Daoy (cell line): ENCODE measurements at places on chromosomes 16 and 17. TPM values are rescaled to one million over a fixed set of nuclear protein-coding genes. Genes with fewer than 3 reads are reported as not detected.

GRCh38 chr17:9443811-9444210, 131.8 kb downstream of the STX8 start:
- DNase-seq: no peak

DNA sequence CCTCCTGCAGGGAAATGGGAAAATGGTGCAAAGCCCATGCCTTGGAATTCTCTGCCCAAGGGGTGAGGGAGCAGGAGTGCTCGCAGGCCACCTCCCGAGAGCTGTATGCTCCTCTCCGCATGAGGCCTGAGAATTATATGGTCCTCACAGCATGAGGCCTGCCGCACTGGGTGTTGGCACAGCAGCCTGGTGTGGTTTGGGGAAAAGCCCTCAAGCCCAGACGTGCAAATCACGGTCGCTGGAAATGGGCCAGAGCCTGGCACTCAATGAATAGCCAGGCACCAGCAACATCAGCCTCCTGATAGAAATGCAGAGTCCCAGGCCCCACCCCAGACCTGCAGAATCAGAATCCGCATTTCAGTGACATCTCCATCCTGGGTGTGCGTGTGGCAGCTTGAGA, 156.4 kb upstream of the FOXF1 start:
- no peak for DNase-seq

DNA sequence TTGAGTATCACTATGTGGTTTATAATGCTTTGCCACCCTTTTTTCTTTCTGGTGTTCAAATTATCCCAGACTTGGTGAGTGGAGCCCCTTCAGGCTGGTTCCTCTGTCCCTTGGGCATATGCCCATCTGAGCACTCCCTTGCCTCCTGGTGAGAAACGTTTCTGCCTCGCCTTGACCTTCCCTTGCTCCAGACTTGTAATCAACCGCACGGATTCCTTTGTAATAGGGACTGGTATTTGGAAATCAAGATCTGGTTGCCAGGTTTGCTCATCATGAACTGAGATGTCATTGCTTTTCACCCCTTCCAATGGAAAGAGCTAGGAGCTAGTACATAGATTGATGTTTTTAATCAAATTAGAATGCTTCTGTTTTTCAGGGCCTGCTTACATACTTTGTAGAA, 43.7 kb downstream of the SEC14L1 start:
- no peak for DNase-seq

- DNase-seq: peak; percentile 53
Observed at GRCh38 chr17:8785547-8786413, 13.4 kb downstream of the MFSD6L start.

DNA sequence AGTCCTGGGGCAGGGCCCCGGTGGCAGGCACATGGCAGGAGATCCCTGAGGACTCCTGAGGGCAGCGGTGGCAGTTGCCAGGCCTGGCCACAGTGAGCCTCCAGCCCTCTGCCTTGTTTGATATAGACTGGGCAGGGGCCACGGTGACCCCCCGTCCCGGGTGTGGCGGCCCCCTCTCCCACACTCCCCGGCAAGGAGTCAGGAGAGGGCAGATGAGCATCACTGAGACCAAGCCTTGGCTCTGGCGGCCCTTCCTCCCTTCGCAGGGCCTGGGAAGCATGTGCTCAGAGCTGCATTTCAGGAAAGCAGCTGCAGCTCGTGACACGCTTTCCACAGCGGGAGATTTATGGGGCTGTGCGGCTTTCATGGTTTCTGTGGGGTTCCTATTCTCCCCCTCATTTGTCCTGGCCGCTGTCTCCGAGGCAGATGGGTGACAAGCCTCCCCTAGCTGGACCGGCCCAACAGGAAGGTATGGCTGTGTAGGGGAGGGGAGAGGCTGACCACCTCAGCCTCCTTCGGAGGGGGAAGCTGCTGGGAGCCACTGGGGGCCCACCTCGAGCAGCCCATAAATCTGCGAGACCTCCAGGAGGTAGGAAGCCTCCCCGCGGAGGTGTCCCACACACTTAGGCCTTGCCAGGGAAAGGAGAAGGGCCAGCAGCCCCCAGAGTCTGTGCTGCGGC, 211.4 kb downstream of the NTN1 start:
- DNase-seq: no peak

DNA sequence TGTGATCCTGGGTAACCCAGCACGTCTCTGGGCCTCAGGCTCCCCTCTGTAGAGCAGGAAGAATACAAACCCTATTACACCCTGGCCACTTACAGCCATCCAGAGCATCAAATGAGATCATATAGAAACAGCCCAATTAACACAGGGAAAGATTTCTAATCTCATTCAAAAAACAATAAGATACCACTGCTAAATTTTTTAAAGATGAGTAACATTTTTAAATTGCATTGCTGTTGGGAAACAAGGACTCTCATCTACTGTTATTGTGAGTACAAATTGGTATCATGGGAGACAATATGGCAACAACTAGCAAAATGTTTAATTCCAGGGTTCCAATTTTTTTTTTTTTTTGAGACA, 41.1 kb downstream of the SRL start:
- DNase-seq: no peak

DNA sequence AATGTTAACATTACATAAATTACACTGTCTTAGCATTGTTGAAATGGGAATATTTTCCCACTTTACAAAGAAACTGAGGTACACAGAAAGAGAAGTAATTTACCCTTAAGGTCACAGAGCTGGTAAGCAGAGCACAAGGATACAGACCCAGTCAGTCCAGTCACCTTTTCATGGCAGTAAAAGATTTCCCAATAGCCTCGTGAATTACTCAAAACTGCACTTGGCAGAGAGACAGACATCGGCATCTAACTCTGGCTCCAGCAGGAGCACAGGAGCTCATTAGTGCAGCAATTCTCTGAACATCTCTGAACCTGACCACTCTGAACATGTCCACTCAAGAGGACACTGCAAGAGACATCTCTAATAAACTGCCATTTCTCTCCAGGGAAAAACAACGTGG, 3.1 kb downstream of the TEX2 start:
- no peak for DNase-seq

- DNase-seq: no peak
Observed at GRCh38 chr16:69413045-69413664, 11.3 kb upstream of the CYB5B start.

DNA sequence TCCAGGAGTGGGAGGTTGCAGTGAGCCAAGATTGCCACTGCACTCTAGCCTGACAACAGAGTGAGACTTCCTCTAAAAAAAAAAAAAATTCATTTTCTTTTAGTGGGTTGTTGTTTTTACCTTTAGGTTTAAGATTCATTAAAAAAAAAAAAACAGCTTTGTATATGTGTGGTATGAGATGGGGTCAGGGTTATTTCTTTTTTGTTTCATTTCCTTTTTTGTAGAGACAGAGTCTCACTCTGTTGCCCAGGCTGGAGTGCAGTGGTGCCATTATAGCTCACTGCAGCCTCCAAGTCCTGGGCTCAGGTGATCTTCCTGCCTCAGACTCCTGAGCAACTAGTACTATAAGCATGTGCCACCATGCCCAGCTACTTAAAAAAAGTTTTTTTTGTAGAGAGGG, 47.0 kb downstream of the BCAS3 start:
- no peak for DNase-seq

GRCh38 chr16:47567321-47567720, 106.2 kb downstream of the PHKB start:
- no peak for DNase-seq

DNA sequence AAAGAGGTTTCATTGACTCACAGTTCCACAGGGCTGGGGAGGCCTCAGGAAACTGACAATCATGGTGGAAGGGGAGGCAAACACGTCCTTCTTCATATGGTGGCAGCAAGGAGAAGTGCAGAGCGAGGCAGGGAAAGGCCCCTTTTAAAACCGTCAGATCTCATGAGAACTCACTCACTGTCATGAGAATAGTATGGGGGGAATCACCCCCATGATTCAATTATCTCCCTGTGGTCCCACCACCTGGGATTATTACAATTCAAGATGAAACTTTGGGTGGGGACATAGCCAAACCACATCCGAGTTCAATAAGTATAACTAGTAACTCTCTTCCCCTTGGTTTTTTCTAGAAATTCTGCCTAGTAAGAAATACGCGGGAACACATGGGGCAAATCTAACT, 94.9 kb downstream of the AXIN2 start:
- no peak for DNase-seq

DNA sequence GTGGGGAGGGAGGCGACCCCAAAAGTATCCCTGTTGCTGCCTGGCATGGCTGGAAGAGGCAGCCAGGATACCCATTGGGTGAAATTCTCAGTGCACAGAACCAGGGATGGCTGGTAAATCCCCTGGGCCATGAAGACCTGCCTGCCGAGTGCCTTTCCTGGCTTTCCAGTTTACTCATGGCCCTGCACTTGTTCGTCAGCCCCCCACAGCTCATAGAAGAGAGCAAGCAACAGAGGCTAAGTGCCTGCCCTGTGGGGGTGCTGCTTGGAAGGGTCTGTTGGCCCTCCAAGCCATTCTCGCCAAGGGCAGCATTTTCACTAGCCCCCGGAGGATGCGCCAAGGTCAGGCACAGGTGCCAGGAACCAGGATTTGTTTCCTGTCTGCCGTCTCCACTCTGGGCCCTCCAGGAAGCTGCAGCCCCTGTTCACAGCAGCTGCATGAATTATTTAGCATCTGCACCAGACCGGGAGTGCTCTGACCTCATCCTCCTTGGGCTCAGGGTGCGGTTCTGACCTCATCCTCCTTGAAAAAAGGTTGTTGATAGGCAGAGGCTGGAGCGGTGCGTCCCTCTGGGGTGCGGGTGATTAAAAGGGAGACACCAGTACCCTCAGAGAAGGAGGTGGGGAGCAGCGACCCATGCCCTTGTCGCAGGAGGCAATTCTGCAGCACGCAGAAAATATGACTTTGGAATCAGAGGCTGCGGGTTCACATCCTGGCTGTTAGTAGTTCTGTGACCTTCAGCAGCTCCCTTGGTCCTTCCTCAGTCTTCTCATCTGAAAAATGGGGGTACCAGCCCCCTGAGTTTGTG, 14.2 kb upstream of the CD300A start:
- DNase-seq: peak; percentile 65

- no peak for DNase-seq
Observed at GRCh38 chr17:36525113-36525512, 9.6 kb downstream of the MYO19 start.

GRCh38 chr16:10738231-10739077, 5.2 kb upstream of the NUBP1 start:
- peak; percentile 83 for DNase-seq

DNA sequence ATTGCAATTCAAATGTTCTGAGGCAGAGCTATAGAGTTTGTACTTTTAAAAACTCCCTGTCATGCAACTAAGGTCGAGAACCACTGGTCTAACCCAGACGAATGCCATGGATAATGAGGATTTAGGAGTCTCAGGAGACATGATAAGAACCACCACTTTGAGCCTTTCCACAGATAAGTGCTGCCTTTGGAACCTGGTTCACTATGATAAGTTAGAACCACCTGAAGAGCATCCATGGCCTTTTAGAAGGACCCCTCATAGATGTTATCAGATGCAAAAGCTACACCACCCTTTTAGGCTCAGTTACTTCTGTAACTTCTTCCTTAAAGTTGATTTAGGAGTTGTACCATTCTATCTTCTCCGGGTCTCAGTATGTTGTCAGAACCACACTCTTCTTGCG, 350.6 kb upstream of the CCL2 start:
- DNase-seq: no peak

DNA sequence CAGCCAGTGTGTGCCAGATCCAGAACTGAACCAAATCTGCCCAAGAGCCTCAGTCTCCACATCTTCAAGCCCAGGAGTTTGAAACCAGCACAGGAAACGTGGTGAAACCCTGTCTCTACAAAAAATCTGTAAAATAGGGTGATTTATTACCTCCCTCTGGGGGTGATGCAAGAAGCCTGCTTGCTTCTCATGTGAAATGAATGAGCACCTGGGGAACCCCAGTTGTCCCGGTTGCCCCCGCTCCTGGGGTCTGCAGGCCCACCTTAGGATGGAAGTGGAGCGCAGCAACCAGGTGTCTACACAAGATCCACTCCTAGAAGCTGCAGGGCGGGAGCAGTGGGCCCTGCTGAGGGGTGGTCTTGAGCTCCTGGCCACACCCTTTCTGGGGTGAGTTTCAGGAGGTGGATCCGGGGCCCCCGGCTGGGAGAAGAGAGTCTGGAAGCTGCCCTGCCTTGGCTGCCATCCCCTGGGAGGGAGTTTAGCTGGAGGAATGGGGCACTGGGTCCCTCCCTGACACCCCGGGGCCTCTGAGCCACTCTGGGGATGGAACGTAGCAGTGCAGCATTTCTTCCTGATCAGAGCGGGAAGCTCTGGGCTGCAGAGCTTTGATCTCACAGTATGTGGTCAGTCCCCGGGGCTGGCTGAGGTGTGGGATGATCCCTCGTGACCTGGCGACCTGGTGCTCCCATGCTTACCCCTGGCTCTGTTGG, 117.8 kb downstream of the RAB11FIP4 start:
- no peak for DNase-seq

- no peak for DNase-seq
Observed at GRCh38 chr17:67107811-67108775, 63.7 kb downstream of the CACNG1 start.

- no peak for DNase-seq
Observed at GRCh38 chr17:65848751-65849150, 287.3 kb upstream of the AXIN2 start.

DNA sequence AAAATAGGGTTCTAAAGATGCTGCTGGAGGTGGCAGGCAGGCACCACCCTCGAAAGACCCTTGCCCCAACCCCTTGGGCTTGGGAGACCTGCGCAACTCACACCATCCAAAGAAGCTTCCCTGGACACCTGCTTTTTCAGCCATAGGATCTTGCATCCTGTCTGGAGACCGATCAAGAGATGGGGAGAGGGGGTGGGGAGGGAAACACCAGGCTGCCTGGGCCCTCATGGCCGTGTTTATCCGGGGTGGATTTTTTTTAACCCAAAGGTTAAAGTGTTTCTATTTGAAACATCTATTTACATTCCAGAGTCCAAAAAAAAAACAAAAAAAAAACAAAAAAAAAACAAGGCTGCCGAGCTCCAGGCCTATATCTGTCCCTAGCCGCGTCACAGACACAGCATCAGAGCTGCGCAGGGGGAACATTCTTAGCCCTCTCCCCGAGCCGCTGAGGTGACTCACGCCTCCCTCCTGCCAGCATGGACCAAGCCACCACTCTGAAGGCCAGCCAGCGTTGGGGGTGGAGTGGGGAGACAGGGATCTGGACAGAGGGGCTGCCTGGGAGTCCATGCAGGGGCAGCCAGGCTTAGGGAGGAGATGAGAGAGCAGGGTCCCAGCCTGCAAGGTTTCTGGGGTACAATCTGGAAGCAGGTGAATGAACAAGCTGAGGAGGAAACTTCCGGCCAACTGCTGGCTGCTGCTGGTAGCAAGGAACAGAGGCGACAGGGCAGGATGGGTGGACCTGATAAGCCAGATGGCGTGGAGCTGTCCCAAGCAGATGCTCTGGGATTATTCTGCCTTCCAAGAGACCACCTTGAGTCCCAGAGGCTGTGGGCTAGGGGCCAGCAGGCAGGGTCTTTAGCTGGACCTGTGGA, 14.8 kb downstream of the HDAC5 start:
- peak; percentile 90 for DNase-seq

The KCNH4 gene
- under 0.01 TPM in 1 of 2 replicates, not detected in the other for total RNA-seq

The CBFA2T3 gene
- total RNA-seq: not detected in 2 replicates

The TNFSF12 gene
- 1.6 and 6.4 TPM in 2 replicates for total RNA-seq

The SLC16A6 gene
- total RNA-seq: 3.6 and 3.8 TPM in 2 replicates

The ADAD2 gene
- total RNA-seq: not detected in 2 replicates

The DHRS7B gene
- 28.4 and 28.5 TPM in 2 replicates for total RNA-seq

The CSH1 gene
- total RNA-seq: not detected in 2 replicates

The RECQL5 gene
- total RNA-seq: 17.7 and 18.2 TPM in 2 replicates

The MMP28 gene
- 0.40 TPM in 1 of 2 replicates, not detected in the other for total RNA-seq

The ADAM11 gene
- 0.17 TPM in 1 of 2 replicates, not detected in the other for total RNA-seq

The PLXDC1 gene
- total RNA-seq: 0.11 TPM in 1 of 2 replicates, not detected in the other

The CHP2 gene
- total RNA-seq: not detected in 2 replicates

The KRTAP1-1 gene
- total RNA-seq: 1.5 TPM in 1 of 2 replicates, not detected in the other

The DHX38 gene
- total RNA-seq: 47.9 and 70.0 TPM in 2 replicates

The CKLF gene
- total RNA-seq: 156 and 168 TPM in 2 replicates
